ENCODE measurements at places on chromosomes 2 and 18.

- no peak for DNase-seq
These were observed 8.8 kb upstream of the EIF2AK3 start for GRCh38 chr2:88636026-88636425.

DNA sequence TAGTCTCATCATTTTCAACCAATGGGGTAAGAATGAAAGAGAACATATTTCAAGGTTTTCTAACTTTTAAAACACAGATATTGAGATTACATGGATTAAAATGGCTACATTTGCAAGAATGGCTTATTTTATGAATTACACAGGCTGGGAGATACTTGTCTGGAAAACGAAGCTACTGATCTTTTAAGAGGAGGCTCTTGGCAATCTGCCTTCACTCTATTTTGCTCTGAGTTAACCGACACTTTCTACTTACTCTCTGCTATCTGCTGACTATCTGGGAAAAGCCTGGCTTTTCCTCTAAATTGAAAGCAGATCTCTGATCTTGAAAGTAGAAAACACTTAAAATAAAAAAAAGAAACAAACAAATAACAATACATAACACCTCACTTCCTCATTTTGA is 325.4 kb upstream of the LINC00305 start:
- no peak for DNase-seq

DNA sequence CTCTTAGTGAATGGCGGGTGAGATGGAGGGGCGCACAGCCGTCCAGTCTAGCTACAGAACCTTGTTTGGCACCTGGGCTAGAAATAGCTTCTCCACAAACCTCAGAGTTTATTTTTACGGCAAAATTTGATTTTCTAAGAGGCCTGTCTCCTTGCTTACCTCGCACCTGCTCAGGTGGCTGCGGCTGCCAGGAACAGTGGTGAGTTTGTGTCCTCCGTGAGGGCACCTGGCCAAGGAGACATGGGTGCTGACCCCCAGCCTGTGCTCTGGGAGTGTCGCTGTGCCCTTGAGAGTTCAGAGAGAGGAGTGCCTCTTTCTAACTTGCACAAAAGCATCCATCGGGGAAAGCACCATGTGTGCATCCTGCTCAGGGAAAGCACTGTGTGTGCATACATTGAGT is 97.2 kb downstream of the KLHL29 start:
- no peak for DNase-seq

DNA sequence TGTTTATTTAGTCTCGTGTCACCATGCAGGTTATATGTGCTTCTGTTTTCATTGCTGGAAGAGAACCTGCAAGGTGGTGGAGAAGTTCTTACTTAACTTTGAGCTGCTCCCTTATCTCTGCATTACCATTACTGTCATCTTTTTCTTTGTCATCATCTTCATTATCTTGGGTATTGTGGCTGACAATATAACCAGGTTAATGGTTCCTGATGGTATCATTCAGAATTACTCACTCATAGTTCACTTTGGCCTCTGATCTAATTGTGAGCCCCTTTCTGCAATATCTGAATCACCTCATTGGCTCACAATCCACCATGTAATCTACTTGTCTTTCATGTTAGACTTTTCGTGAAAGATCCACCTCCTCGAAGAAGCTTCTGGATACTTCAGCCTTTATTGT is 5.0 kb downstream of the CD28 start:
- DNase-seq, result no peak

GRCh38 chr2:204177251-204177976 is 240.9 kb downstream of the ICOS start:
- DNase-seq, result no peak

DNA sequence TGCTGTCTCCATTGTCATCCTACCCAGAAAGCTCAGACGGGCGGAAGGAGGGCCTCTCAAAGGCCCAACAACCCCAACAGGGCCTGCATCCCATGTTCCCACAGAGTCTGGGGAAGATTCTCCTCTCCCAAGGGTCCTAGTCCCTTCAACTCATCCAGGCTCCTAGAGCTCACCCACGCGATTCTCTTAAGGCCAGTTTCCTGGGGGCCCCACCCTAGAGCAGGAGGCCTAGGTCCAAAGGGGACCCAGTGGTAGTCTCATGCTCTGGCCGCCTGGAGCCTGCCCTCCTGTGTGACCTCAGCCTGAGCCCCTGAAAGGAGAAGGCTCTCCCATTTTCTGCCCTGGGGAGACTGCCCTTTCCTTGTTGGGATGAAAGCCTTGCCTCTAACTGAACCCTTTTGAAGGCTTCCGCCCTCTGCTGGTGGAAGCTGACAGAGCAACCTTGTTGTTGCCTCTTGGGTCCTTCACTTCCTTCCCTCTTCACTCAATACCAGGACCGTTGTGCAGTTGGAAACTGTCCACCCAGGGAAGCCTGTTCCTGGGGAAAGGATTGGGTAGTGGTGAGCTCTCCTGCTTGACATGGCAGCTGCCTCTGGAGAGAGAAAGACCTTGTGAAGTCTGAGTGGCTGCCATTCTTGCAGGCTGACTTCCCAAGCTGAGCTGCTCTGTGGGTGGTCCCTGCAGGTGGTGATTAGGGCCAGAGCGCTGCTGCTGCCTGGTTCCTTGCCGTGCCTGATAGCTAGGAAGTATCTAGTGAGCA is 86.0 kb upstream of the ALPP start:
- DNase-seq, result no peak

DNA sequence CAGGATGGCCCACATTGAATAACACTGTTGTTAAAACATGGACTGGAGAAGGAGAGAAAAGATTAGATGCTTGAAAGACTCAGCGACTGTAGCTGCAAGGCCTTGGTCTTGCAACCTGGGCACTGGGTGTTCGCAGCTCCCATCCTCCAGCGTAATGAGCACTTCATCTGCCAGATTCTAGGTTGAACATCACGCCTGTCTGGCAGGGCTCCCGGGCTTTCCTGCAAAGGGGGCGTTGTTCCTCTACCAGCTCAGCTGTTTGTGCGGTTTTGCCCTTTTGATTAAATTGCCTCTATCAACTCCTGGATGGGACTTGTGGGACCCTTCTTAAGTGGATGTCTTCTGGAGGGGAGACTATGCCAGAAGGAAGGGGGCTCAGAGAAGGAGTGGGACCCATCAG is 215.4 kb downstream of the KLHL29 start:
- DNase-seq, result no peak

DNA sequence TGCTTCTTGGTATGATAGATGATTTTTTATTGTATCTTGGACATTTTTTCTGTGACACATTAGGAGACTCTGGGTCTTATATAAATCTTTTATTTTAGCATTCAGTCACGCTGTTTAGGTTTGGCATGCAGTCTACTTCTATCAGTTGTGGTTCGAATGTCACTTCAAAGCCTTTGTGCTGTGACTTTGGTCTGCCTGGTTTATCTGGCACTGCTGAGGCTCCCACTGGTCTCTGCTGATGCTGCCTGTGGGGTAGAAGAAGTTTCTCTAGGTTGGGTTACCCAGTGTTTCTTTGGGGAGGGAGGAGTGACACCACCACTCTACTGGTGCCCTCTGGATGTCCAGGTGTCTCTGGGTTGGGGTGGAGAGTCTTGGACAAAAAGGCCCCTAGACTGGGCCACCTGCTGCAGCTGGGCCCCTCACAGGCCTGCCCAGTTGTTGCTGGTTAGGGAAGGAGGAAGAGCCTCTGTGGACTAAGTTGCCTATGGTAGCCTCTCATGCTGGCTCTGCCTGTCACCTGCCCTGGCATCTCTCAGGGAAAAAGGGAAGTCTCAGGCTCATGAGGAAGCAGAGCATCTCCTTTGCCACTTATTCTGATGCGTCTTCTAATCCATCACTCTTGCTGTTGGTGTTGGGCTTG is 115.4 kb upstream of the HS6ST1 start:
- DNase-seq, result no peak

DNA sequence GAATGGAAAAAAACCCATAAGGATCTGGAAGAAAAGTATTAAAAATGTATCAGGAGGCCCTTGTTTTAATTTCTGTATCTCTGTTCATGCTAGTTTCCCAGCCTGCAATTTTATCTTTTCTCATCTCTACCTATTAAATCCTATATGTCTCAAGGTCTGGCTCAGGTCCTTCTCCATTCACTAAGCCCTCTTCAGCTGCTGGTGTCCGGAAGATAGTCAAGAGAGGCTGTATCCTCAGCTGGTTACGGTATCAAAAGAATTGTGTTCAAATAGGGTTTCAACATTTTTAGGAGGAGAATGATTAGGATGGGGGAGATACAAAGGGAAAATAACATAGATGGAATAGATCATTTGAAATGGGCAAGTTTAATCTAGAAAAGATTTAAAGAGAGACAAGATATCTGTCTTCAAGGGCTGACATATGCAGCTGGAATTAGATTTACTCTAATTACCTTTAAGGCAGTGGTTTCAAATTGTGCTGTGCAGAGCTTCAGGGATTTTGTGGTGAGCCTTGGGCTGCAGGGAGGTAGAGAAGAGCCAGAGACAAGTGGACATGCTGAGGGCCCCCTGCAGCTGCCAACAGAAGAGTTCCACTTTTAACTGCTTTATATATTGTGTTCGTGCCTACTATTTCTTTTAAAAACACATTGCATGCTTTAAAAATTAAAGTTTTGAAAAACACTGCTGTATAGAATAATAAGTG is 24.1 kb downstream of the GREB1L start:
- no peak for DNase-seq

DNA sequence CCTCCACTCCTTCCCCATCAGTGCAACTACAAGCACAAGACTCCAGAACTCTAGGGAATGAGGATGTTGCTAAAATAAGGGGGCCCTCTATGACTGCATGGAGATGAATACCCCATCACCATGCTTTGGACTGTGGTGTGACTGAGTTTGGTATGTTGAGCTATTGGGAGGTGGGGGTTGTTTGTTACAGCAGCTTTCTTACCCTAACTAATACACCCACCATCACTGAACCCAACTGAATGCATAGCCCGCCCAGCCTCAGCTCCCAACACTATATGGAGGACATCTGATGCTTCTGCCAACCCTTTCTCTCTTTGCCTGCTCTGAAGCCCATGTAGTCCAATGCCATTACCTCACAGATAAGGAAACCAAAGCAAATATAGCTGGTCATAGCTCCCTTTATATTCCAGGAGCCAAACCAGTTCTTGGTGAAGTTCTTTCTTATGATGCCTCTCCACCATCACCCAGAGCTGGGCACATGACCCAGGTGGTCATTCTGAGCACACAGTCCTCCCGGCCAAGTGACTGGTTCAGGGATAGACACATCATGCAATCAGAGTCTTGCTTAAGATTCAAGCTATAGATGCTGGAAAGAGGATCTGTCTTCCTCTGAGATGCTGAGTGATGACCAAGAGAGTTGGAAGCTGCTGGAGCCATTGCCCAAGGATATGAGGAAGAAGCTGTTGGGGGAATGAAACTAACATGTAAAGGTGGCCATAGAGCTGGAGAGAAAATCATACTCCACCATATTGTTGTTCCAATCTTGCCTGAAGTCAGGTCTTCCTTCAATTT is 155.6 kb upstream of the HAAO start:
- DNase-seq, result no peak

- no peak for DNase-seq
These were observed 295.0 kb upstream of the ZNF521 start for GRCh38 chr18:25646971-25647370.

GRCh38 chr2:236688563-236689392 is 119.2 kb downstream of the ACKR3 start:
- DNase-seq, result no peak
